ENCODE measurements at places on chromosomes 2 and 18.

DNA sequence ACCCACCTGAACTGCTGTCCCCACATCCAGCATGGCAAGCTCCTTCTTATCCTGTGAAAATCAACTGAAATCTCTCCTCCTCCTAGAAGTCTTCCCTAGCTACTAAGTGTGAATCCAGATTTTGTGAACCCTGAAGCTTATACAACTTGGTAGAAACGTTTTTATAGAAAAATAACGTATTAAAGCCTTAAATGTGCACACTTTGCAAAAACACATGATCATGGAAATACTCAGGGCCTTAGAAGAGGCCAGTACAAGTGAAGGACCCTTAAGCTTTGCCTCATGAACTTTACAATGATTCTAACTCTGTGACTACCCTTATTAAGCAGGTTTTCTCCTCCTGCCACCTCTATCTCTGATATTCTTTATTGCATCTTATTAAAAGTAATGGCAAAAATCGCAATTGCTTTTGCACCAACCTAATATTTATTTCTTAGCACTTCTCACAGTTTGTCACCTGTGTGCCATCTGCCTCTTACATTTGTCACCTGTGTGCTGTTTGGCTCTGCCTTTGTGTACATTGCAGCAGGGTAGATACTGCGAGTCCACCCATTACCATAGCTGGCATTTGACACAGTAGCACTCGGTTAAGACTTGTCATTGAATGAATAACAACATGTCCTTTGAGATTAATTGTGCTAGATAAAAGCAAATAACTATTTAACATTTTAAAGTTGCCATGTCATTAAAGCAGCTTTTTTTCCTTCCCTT lies 42.2 kb downstream of the FRZB start:
- DNase-seq = no peak

GRCh38 chr2:109601783-109602182 lies 12.0 kb downstream of the SEPTIN10 start:
- no peak for DNase-seq

GRCh38 chr18:68735483-68736343 lies 20.8 kb upstream of the TMX3 start:
- no peak for DNase-seq

- no peak for DNase-seq
These were observed 39.1 kb downstream of the CUL3 start for GRCh38 chr2:224545884-224546644.

DNA sequence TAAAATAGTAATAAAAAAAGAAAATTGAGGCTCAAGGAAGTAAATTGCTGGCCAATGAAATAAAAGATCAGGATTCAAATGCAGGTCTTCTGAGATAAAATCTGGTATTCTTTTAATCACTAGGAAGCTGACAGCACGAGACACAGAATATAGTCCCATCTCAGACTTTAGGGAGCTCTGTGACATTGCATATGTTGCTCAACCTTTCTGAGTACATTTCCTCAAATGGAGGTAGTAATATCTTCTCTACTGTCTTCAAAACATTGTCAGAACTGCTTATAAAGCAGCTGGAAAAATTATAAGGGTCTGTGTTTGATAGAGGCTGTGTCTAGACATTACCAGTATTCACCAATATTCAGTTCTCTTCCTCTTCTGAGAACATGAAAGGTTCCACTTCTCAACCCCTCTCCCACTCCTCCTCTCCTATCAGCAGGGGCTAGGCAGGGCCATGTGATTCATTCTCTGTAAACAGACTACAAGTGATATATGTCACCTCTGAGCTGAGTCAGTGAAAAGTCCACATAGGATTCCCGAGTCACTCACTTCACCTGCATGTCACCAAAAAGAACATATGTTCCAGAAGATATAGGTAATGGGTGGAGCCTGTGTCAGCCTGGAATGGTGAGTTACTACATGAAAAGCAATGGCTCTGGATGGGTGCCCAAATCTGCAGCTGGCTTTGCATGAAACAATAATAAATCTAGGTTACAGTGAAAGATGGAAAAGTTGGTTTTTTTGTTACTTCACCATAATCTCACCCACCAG lies 7.1 kb downstream of the KCNE4 start:
- no peak for DNase-seq

GRCh38 chr2:201854841-201855240 lies 48.5 kb downstream of the CDK15 start:
- DNase-seq = no peak

DNA sequence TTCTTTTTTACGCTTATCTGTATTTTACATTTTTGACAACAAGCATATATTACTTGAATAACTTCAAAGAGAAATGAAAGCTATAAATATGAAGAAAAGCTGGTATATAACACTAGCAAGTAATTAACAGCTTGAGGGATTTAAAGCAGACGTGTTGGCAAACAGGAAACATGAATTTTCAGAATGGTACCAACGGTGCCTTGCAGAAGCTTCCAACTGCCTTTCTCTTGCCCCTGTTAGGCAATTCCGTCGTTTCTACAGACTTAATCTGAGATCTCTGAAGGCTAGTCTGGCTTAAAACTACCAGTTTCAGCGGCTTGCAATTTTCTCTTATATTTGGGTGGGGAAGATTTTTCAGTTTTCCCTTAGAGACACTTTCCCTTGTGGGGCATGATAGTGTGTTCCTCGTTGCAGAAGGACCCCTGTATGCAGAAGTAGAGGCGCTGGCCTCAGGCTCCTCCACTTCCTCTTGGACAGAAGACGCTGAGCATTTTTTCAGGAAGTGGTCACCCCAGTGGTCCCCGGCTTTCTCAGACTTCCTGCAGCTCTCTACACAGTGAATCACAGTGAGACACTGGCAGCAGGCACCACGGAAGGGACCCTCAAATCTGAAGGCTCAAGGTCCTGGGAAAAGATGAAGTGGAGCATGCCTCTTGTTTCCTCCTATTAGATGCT lies 56.2 kb upstream of the SLC16A14 start:
- DNase-seq = no peak

GRCh38 chr18:45503990-45504389 lies 111.3 kb upstream of the SLC14A2 start:
- no peak for DNase-seq

DNA sequence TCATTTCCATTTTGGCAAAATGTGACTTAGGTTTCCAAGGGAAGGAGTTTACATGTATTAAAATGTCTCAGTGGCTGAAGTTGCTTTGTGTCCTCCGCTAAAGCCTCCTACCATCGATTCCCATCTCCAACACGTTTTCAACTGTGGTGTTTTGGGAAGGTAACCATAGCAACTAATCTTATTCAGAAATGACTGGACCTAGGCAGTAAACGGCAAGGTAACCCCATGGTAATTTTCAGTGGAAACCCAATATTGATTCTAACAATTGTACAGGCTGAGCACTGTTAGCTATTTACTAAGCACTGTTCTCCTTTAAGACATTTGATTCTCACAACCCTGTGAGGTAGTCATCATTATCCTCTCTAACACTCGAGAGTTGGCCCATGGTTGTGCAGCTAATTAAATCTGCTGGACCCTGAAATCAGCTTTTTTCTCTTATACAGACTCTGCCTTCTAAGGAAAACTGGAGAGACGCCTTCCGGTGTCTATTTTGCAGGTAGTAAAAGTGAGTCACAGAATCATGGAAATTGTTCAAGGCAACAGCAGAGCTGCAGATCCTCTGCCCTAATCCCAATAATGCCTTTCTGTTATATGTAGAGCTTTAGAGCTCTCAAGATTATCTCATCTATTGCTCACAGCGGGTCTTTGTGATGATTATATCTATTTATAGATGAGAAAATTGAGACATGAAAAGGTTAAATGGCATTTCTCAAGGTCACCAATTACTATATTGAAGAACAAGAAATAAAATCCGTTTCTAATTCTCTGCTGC lies 36.2 kb downstream of the FASTKD2 start:
- DNase-seq = no peak

GRCh38 chr2:181468811-181469210 lies 11.6 kb downstream of the ITGA4 start:
- DNase-seq = no peak

DNA sequence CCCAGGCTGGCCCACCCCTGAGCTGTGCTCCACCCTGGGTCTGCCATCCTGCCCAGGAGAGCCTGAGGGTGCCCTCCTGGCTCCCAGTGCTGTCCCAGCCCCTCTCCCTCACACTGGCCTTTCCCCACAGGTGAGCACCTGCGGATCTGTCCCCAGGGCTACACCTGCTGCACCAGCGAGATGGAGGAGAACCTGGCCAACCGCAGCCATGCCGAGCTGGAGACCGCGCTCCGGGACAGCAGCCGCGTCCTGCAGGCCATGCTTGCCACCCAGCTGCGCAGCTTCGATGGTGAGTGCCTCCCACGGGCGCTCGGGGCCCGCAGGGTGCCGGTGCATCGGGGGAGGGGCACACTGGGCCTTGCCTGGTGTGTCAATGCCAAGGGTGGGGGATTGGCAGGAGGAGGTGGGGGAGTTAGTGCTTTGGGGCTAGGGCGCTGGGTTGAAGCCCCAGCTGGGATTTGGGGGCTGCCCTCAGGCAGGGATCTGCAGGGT lies 23.5 kb downstream of the GPC1 start:
- DNase-seq = no peak

GRCh38 chr2:20637147-20637546 lies 13.8 kb downstream of the HS1BP3 start:
- DNase-seq = no peak

GRCh38 chr2:74079522-74080341 lies 68.0 kb downstream of the BOLA3 start:
- DNase-seq = no peak

DNA sequence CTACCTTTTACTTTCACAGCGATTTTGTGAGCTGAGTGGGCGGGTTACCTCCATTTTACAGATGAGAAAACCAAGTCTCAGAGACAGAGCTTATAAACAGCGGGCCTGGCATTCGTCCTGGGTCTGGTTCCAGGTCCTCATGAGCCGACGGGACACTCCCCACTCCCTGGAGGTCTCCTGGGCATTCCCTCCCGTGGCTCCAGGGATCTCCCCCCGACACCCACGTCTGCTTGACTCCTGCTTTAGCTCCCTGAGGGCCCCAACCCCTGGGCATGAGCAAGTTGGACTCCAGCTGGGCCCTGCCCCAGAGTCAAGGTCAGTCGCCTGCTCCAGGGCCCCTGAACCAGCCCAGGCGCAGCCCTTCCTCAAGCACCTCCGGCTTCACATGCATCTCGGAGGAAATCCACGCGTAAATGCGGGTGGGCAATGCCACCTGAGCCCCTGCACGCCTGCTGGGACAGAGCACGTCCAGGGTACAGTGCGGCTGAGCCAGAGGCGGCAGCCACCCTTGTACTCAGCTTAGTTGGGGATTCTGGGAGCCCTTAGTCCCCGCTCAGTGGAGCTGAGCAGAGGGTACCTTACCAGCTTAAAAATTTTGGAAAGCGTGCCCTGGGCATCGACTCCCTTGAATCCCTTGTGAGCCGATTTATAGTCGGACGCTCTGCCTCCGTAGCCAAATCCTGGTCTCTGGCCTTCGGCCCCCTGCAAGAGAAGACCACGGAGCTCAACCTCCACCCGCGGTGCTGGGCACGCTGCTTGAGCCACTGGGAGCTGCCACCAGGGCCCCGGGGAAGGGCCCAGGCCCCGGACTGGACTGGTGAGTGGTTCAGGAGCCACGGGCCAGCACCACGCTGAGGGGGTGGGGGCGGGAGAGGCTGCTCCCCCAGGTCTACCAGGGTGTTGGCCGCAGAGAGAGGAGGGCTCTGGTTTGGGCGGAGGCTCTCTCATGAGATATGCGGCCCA lies 148.1 kb downstream of the MBP start:
- no peak for DNase-seq

- peak; percentile 23 for DNase-seq
These were observed 27.2 kb upstream of the PTPN2 start for GRCh38 chr18:12911025-12911928.

DNA sequence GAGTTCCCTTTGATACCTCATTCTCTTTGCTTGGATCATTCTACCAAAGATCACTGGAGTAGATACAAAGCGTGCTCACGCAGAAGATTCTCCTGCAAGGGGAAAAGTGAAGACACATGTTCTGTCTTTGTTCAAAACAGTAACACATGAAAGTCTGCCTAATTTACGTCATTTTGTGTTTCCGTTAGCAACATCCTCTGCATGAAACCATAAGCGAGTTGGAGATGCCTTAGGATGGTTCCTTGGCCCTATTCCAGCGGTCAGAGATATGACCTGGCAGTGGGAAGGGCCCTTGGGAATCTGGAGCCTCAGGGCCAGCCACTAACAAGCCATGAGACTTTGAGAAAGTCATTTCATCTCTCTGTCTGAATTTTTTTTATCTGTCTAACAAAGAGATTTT lies 180.9 kb upstream of the TWIST2 start:
- no peak for DNase-seq

- no peak for DNase-seq
These were observed 103.5 kb downstream of the ANTXR1 start for GRCh38 chr2:69116438-69116837.

GRCh38 chr2:126381091-126381490 lies 274.9 kb upstream of the GYPC start:
- DNase-seq = no peak

GRCh38 chr2:156215656-156216055 lies 116.9 kb downstream of the NR4A2 start:
- no peak for DNase-seq

DNA sequence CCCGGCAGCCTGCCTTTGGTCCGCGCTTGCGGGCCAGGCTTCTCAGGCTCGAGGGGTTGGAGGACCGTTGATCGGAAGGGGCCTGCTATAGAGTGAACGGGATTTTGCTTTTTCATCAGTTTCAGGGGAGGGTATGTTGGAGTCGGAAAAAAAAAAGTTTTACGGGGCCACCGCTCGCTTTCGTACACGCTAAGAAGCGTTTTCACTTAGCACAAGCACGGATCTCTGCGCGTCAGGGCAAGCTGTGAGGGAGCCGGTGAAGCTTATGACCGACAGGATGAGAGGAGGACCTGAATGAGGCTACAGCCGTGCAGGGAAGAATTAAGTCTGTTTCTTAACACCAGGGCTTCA lies 443 bp downstream of the CPSF3 start:
- peak; percentile 3 for DNase-seq

DNA sequence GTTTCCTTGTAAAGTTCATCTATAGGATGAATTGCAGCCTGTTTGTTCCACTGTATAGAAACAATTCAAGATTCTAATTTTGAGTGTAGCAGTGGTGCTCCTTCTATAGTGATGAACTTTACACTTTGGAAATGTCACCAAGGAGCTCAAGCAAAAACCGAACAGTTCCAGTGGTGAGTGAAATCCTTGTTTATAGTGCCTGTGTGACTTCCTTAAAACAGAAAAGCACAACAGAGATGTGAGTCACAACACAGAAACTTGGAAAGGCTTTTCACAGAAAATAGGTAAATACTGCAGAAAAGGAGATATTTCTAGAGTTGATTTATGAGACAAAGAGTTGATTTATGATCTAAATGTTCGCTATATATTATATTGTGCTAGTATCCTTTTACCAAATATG lies 482.0 kb downstream of the PTPRM start:
- no peak for DNase-seq

DNA sequence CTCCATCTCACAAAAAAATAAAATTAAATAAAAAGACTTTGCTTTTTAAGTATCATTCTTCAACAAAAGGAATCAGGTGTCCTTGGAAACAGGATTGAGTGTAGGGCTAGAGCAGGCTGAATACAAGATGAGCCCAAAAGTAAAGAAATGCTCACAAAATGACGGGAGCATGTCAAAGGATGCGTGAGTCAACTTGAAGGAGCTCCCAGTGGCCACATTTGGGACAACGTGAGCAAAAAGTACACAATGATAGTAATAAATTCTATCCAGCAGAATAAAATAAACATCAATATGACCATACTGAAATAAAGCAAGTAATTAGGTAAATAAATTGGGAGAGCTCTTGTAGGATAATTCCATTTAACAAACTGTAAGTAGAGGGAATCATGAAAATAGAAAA lies 220.7 kb downstream of the PHLPP1 start:
- no peak for DNase-seq

Data from stimulated activated CD8-positive, alpha-beta memory T cell treated with anti-CD3 and anti-CD28 coated beads, Interleukin-2, amount 100 ng/mL, for 1 hour (primary cell).